ENCODE measurements at places on chromosomes 16 and 17.

DNA sequence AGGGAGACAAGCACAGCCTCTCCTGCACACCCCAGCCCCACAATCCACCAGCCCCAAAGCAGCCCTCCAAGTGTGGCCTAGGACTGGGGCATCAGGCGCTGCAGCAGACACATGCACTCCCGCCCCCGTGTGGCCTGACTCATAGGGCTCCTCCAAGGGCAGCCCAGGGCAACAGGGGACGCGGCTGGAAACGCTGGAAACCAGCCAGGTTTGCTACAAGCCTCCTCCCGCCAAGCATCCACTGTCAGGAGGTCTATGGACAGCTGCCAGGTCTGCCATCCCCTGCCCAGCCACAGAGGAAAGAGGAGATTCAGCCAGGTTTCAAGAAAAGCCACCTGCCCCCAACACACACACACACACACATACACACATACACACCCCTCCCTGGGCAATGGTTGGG, 25.8 kb downstream of the SRCIN1 start:
- no peak for DNase-seq

GRCh38 chr16:23835390-23836077, at the start of gene PRKCB:
TSS of gene PRKCB (plus strand) at chr16:23835983.
- peak; percentile 87 for DNase-seq

- DNase-seq = no peak
These were observed 372 bp upstream of the NDE1 start for GRCh38 chr16:15649727-15650018.

GRCh38 chr16:9900576-9900975, 281.7 kb downstream of the GRIN2A start:
- DNase-seq = no peak

GRCh38 chr16:35745191-35745590, 2285.8 kb downstream of the TP53TG3F start:
- DNase-seq = no peak

GRCh38 chr16:12846592-12846991, 42.9 kb upstream of the CPPED1 start:
- DNase-seq = no peak

DNA sequence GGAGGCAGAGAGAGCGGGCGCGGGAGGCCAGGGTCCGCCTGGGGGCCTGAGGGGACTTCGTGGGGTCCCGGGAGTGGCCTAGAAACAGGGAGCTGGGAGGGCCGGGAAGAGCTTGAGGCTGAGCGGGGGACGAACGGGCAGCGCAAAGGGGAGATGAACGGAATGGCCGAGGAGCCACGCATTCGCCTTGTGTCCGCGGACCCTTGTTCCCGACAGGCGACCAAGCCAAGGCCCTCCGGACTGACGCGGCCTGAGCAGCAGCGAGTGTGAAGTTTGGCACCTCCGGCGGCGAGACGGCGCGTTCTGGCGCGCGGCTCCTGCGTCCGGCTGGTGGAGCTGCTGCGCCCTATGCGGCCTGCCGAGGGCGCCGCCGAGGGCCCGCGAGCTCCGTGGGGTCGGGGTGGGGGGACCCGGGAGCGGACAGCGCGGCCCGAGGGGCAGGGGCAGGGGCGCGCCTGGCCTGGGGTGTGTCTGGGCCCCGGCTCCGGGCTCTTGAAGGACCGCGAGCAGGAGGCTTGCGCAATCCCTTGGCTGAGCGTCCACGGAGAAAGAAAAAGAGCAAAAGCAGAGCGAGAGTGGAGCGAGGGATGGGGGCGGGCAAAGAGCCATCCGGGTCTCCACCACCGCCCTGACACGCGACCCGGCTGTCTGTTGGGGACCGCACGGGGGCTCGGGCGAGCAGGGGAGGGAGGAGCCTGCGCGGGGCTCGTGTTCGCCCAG, 1.2 kb upstream of the CBX4 start:
- DNase-seq = no peak

DNA sequence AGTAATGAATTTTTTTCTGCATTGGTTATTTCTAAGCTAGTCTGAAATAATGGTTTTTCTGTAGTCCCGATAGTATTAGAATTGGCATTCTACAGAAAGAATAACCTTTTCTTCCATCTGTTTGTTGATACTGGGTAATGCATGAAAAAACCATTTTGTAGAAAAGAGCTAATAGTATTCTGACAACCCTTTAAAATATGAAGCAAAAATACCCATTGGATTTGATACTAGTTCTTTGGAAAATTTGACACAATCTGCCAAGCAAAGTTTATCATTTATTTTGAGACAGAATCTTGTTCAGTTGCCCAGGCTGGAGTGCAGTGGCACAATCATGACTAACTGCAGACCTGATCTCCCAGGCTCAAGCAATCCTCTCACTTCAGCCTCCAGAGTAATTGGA, 366.8 kb upstream of the MON1B start:
- no peak for DNase-seq

DNA sequence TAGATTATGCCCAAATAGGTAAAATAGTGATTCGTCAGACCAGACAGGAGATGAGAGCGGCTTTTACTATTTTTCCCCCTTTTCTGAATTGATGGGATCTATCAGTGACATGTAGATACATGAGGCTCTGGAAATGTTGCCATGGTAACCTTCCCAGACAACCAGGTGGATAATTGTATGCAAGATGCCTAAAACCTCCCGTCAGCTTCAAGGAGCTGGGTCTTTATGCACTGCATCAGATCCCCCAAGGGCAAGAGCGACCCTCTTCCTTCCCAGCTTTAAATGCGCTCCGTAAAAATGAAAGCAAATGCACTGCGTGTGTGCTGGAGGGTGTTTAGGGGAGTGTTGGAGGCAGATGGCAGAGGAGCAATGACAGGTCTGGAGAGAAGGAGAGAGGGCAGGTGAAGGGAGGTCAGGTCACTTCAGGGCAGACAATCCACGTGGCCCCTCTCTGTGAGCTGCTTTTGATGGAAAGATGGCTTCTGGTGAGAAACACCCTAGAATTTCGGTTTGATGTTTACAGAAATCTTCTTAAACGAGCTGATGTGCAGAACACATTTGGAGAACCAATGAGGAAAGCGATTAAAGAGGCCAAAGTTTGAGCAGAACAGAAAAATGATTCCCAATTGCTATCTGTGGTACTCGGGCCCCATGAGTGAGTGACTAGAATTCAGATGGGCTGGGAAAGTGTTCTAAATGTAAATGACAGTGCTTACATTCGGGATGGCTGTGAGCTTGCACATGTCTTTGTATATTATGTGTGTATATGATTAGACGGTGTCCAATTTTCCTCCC, 461.7 kb upstream of the HSBP1 start:
- no peak for DNase-seq

DNA sequence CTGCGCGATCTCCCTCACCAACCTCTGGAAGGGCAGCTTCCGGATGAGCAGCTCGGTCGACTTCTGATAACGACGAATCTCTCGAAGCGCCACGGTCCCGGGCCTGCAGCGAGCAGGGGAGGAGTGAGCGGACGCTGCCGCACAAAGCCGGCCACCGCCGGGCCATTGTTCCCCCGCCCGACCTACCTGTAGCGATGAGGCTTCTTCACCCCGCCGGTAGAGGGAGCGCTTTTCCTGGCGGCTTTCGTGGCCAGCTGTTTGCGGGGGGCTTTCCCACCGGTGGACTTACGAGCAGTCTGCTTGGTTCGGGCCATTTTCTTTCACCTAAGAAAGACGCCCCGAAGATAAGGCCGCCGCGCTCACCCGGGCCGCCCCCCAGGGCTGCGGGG, 5.8 kb upstream of the UNK start:
- no peak for DNase-seq

- no peak for DNase-seq
These were observed 3.5 kb downstream of the SLC47A1 start for GRCh38 chr17:19537111-19537510.

GRCh38 chr17:17348872-17349723, 45.9 kb downstream of the NT5M start:
- no peak for DNase-seq

DNA sequence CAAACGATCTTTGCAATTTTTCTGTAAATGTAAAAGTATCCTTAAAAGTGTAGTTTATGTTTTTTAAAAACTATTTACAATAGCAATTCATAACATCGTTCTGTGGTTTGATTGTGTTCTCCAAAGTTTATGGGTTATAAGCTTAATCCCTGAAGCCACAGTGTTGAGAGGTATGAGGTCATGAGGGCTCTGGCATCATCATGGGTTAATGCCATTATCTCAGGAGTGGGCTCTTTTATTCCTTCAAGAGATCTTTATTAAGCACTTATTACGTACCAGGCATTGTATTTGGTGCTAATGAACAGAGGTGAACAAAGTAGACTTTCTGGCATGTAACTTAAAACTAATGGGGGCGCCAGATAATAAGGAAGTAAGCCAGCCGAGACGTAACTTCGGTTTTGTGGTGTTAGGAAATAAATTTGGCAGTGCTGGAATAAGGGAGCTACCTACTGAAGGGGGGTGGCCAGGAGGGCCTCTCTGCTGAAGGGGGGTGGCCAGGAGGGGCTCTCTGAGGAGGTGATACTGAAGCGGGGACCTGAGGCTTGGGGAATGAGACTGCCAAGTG, 158.1 kb downstream of the VPS53 start:
- no peak for DNase-seq

DNA sequence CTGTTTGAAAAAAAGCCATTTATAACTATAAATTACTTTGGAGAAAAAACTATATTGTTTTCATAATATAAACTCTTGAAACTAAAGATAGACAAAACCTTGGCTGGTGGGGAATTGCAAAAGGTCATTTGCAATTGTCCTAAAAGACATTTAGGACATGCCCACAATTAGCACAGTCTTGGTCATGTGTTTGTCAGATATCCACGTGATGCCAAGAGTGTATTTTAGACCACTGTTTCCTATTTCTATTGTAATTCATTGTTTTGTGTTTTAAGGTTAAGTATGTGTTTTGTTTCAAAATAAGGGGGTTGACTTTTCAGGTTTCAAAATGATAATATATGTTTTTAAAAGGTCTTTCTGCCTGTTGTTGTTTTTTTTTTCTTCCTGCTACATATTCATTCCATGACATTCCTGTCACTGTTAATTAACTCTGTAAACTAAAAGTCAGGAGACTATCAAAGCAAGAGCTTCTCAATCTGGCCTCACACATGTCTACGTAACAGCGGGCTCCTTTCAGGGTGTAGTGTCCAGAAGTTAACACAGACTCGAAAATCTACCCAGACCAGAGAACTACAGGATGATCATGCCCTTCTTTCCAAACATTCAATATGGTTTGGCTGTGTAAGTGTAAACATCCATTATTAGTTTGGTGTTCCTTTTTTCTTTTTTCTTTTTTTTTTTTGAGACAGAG, 58.7 kb downstream of the COG7 start:
- DNase-seq = no peak

GRCh38 chr16:89785523-89786155, 30.8 kb downstream of the FANCA start:
- no peak for DNase-seq

DNA sequence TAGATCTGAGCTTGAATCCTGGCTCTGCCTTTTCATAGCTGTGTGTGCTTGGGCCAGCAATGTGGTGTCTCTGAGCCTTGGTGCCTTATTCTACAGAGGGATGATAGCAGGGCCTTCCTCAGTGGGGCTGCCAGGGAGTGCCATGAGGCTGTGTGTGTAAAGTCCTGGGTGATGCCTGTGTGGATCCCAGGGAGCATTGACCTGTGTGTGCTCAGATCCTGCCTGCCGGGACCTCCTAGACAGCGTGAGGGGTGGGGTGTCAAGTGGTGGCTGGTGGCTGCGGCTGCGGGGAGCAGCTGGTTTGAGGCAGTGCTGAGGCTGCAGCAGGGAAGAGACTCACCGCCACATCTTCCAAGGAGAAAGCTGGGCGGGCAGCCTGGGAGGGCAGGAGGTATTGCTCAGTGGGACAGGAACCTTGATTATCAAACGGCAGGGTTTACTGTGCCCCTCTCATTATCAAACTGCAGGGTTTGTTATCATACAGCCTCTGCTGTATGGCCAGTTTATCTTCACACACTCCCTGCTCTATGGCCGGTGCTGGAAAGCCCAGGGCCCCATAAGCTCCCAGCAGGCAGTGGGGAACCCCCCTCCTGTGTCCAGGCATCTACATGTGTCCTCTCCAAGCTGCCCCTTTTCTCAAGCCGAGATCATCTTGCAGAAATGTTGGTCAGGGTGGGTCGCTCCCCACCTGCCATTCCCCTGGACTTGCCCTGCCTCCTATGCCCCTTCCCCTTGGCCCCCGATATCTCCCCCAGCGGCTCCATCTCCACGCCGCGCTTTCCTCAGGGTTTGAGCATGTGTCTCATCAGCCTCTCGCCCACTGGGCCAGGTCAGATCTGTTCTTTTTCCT, 3.1 kb upstream of the ADCY7 start:
- no peak for DNase-seq

DNA sequence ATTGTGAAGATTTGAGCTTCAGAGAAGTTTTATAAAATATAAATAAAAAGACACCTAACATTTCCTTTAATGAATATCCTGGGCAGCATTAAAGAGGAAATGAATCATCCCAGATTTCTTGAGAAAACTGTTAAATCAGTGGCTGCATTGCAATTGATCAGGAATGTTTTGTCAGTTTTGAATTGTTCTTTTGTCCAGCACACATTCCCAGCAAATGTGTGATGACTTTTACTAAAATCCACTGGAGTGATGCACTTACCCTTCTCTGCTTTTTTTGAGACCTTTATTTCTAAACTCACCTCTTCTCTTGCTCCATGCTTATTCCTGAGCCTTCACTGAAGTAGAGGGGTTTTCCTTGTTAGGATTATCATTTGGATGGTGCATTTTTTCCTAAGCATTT, 1307.2 kb downstream of the CDH8 start:
- no peak for DNase-seq

GRCh38 chr16:10020866-10021265, 161.4 kb downstream of the GRIN2A start:
- no peak for DNase-seq

- DNase-seq = no peak
These were observed 280.4 kb downstream of the HS3ST3B1 start for GRCh38 chr17:14581186-14581830.

DNA sequence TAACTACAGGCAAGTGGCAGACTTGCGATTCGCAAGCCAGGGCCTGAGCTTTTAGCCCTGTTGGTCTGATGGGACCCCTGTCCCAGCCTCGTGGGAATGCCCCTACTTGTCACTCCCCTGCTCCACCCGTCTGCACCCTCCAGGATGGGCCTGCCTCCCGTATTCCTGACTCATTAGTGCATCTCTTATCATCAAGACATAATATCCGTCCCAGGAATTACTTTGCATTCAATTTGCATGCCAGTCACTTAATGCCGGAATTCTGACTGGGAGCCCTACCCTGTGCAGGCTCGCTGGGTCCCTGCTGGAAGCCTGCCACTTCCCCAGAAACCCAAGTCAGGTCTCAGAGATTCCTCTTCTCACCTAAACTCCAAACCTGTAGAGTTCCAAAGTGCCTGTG, 3.3 kb downstream of the PRSS53 start:
- no peak for DNase-seq

- no peak for DNase-seq
These were observed 2.5 kb downstream of the DCAKD start for GRCh38 chr17:45048795-45049563.

- no peak for DNase-seq
These were observed 8.8 kb downstream of the UBE2G1 start for GRCh38 chr17:4357671-4358070.

DNA sequence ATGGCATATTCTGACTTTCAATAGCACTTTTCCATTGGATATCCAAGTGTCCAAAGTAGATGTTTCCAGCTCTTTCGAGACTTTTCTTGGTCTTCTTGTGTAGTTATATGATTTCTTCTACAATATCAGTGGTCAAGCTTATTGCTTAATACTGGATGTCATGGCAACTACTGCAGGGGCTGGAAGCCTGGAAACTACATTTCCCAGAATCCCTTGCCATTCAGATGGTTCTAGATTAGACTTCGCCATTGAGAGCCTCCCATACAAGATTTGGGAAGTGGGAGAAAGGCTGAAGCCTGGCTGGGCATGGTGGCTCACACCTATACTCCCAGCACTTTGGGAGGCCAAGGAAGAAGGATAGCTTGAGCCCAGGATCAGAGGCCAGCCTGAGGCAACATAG, 153.6 kb downstream of the C16orf95 start:
- no peak for DNase-seq
